Activated CD8-positive, alpha-beta T cell treated with anti-CD3 and anti-CD28 coated beads, Interleukin-2, amount 10 ng/mL, durations not matched to agents 7 days and 5 days (primary cell): ENCODE measurements at places on chromosomes 5 and 9. TPM values are rescaled to one million over a fixed set of nuclear protein-coding genes. Genes with fewer than 3 reads are reported as not detected.

NMUR2 gene
- total RNA-seq = not detected

IL4 gene
- total RNA-seq = not detected

- no peak for DNase-seq
Observed at GRCh38 chr9:18531136-18532065, 57.4 kb downstream of the ADAMTSL1 start.

DNA sequence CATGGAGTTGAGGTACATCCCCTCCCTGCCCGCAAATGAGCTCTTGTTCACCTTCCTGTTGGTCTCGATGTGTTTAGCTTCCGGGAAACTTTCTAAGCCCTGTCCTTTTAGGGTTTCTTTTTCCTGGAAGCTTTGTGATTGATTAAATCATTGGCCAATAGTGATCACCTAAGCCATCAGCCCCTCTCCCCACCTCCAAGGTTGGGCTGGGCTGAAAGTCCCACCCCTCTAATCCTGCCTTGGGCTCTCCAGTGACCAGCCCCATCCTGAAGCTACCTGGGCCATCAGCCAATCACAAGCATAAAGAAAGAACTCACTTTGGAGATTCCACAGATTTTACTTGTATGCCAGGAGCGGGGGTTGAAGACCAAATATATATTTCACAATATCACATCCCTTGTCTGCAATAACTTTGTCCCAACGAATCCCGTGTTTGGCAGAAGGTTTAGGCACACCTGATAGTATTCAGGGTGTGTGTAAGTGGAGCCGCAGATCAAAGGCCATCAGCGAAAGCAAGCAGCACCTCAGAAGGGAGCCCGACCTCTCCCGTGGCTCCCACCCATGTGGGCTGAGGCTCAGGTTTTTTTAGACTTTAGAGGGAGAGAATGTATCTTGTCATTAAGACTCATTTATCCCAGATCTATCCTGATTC lies 20.4 kb downstream of the ROPN1L start:
- DNase-seq = no peak

GRCh38 chr5:151134228-151134627 lies 23.4 kb downstream of the ANXA6 start:
- no peak for DNase-seq

SNX18 gene
- 19.3 TPM for total RNA-seq

HK3 gene
- not detected for total RNA-seq

NR5A1 gene
- total RNA-seq = not detected
